Breast epithelium (tissue), 4 donors: ENCODE measurements at places on chromosomes 5 and 9. TPM values are rescaled to one million over a fixed set of nuclear protein-coding genes. Genes with fewer than 3 reads are reported as not detected.

DNA sequence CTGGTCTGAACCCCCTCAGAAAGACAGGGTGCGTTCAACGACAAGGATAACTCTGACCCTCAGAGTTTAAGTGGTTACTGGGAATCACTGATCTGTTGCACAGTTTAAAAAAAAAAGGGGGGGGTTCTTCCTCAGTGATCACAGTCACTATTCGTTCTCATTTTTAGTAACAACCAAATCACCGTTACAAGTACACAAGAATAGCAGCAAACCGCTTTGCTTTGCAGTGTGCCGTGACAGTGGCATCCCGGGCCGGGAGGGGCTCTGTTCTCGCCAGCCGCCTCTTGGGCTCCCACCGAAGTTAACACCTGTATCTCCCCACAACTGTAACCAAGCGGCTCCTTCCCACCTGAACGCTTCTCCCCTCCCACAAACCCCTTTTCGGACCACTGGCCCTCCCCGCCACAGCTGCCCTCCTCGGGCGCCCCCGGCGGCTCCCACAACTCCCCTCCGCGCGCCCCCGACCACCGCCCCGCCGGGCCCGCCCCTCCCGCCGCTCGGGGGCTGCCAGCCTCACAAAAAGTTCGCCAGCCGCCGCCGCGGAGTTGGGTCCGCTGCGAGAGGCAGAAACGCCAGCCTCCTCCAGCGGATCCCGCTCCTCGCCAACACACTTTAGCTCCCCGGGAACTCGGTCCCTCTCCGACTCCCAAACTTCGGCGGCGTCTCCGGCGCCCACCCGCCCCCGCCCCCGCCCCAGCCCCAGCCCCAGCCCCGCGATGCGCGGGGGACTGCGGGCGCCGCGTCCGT lies 1.2 kb downstream of the SSBP2 start:
- peak overlapping the region; percentile 92 for H3K4me3 ChIP-seq
- peak overlapping the region; percentile 98 for H3K27ac ChIP-seq
- H3K36me3 ChIP-seq = no peaks in the 10 kb centered on the region
- DNase-seq = peak; percentile 52
- H3K27me3 ChIP-seq = no peaks in the 10 kb centered on the region

CBY3 gene
- not detected for total RNA-seq

BSPRY gene
- 35.3 TPM for total RNA-seq

- no peaks in the 10 kb centered on the region for H3K27me3 ChIP-seq
- H3K36me3 ChIP-seq = no peaks in the 10 kb centered on the region
- DNase-seq = no peak
- no peak overlapping the region for H3K4me3 ChIP-seq
- H3K4me1 ChIP-seq = no peaks in the 10 kb centered on the region
Observed at GRCh38 chr5:11346336-11346735, 557.9 kb downstream of the CTNND2 start.

PLPPR1 gene
- not detected for total RNA-seq

DNA sequence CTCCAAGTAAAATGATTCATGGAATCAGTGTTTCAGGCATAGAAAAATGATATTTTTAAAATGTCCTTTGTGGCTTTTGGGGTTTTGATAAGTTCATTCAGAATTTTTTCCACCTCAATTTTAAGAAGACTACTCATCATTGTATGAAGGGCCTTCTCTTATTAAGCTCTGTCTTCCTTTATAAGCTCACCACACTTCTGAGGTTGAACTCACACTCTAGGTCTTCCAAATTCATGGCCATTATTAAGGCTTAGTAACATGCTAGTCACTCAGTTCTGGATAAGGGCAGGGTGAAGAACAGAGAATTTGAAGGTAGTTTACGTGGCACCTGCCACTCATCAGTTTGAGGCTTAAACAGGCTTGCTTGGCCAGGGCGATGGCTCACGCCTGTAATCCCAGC lies 4.2 kb downstream of the MELK start:
- no peaks in the 10 kb centered on the region for H3K4me1 ChIP-seq
- no peak for DNase-seq
- H3K36me3 ChIP-seq = no peaks in the 10 kb centered on the region
- no peak overlapping the region for H3K27ac ChIP-seq
- H3K4me3 ChIP-seq = no peak overlapping the region

DNA sequence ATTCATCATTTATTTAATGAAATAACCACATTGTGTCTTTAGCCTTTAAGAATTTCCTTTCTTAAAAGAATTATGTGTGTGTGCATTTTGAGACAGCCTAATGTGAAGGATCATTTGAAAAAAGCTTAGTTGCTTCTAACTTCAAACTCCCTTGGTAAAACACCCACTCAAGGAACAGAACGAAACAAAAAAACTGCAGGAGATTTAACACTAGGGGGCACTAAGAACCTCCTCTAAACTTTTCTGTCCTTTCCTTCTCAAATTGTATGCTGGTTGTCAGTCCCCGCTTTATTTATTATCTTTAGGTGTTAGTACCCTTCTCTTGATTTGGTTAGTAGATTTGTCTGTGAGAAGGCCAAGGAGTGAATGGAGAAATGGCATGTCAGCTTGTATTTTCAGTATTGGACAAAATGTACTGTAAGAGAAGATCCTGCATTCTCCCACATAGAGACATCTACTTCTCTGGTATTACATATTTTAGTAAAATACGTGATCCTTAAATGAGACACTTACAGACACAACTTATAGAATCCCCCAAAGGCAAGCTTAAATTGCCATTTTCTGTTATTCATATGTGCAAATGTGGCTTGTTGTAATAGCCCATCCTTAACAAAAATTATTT lies 229.7 kb downstream of the MRPS30 start:
- no peak overlapping the region for H3K4me3 ChIP-seq
- H3K4me1 ChIP-seq = no peaks in the 10 kb centered on the region
- no peak for DNase-seq
- H3K27ac ChIP-seq = no peak overlapping the region
- H3K27me3 ChIP-seq = no peaks in the 10 kb centered on the region

CHMP5 gene
- 63.1 TPM for total RNA-seq

NOXA1 gene
- total RNA-seq = 13.8 TPM

SPATA31A3 gene
- total RNA-seq = not detected

GRCh38 chr9:93099551-93100275 lies 3.7 kb downstream of the CARD19 start:
- H3K4me3 ChIP-seq = no peak overlapping the region
- no peaks in the 10 kb centered on the region for H3K4me1 ChIP-seq
- no peaks in the 10 kb centered on the region for H3K36me3 ChIP-seq
- H3K27ac ChIP-seq = peak overlapping the region; percentile 62
- no peaks in the 10 kb centered on the region for H3K27me3 ChIP-seq
- DNase-seq = peak; percentile 33

ORM1 gene
- not detected for total RNA-seq

IQGAP2 gene
- total RNA-seq = 31.7 TPM

SPATA31A5 gene
- total RNA-seq = not detected

- no peaks in the 10 kb centered on the region for H3K27me3 ChIP-seq
- no peaks in the 10 kb centered on the region for H3K36me3 ChIP-seq
- H3K4me3 ChIP-seq = no peak overlapping the region
- DNase-seq = no peak
Observed at GRCh38 chr5:43429706-43430105, 17.5 kb upstream of the CCL28 start.

- no peaks in the 10 kb centered on the region for H3K27me3 ChIP-seq
- H3K4me3 ChIP-seq = no peak overlapping the region
- H3K36me3 ChIP-seq = no peaks in the 10 kb centered on the region
- DNase-seq = no peak
Observed at GRCh38 chr5:112692472-112692871, 45.2 kb upstream of the APC start.

FAM169A gene
- total RNA-seq = 6.3 TPM

DAB2 gene
- 240 TPM for total RNA-seq

- no peak for DNase-seq
- no peaks in the 10 kb centered on the region for H3K27me3 ChIP-seq
- H3K4me1 ChIP-seq = no peaks in the 10 kb centered on the region
- no peaks in the 10 kb centered on the region for H3K36me3 ChIP-seq
Observed at GRCh38 chr9:125683486-125683885, 23.5 kb downstream of the MAPKAP1 start.

DNA sequence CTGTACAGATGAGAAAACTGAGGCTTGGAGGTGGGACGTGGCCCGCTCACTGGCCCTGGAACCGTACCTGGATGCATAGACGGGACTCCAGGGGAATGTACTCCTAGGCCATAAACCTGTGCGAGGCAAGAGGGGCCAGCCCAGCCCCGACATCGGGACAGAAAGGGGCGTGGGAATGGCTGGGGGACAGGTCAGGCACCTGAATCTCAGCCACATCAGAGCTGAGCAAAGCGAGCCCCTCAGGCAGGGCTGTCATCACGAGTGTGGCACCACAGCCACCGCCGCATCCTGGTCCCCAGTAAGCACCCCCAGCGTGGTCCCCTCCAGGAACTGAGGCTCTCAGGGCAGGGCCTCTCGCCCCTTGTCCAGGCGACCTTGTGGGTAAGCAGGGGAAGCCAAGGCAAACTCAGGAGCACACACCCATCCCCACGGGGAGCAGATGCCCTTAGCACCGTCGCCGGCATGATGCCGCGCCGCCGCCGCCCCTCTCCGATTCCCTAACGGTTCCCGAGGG lies 16.5 kb downstream of the NACC2 start:
- DNase-seq = no peak
- no peak overlapping the region for H3K27ac ChIP-seq
- no peaks in the 10 kb centered on the region for H3K36me3 ChIP-seq
- H3K4me1 ChIP-seq = peaks cover 10% of the 10 kb centered on the region
- no peaks in the 10 kb centered on the region for H3K27me3 ChIP-seq

DNA sequence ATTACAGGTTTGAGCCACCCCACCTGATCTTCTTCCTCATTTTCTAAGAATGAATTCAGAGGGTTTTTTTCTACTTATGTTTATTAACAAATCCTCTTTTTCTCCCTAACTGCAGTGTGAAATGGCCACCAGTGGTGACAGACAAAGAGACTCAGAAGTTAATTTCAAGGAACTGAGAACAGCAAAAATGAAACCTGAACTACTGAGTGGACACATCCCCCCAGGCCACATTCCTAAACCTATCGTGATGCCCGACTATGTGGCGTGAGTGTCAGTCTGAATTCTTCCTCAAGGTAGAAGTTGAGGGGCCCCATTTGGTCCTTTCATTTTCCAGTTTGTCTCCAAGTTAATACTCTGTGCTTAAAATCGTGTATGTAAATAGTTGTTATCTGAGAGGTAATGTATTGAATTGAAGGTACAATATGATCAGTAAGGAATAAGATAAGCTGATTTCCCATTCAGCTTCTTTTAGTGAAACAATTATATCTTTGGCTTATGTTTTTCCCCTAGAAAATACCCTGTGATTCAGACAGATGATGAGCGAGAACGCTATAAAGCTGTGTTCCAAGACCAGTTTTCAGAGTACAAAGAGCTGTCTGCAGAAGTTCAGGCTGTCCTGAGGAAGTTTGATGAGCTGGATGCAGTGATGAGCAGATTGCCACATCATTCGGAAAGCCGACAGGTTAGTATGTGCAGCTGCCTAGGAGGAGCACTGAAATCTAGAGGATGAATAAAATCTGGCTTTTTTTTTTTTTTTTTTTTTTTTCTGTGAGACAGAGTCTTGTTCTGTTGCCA lies 17.7 kb downstream of the MARVELD2 start:
- H3K27ac ChIP-seq = no peak overlapping the region
- no peaks in the 10 kb centered on the region for H3K36me3 ChIP-seq
- H3K27me3 ChIP-seq = no peaks in the 10 kb centered on the region

GRCh38 chr9:9521033-9521779 lies 1091.6 kb downstream of the PTPRD start:
- no peak overlapping the region for H3K27ac ChIP-seq
- no peak for DNase-seq
- no peaks in the 10 kb centered on the region for H3K4me1 ChIP-seq
- H3K36me3 ChIP-seq = no peaks in the 10 kb centered on the region

GRCh38 chr9:85216601-85217000 lies 525.2 kb downstream of the AGTPBP1 start:
- no peaks in the 10 kb centered on the region for H3K36me3 ChIP-seq
- H3K27ac ChIP-seq = peak overlapping the region; percentile 4
- no peaks in the 10 kb centered on the region for H3K4me1 ChIP-seq
- H3K27me3 ChIP-seq = no peaks in the 10 kb centered on the region
- no peak overlapping the region for H3K4me3 ChIP-seq

- H3K36me3 ChIP-seq = no peaks in the 10 kb centered on the region
- no peaks in the 10 kb centered on the region for H3K27me3 ChIP-seq
- no peaks in the 10 kb centered on the region for H3K4me1 ChIP-seq
- no peak for DNase-seq
Observed at GRCh38 chr5:66912787-66913186, 283.8 kb downstream of the CD180 start.

DNA sequence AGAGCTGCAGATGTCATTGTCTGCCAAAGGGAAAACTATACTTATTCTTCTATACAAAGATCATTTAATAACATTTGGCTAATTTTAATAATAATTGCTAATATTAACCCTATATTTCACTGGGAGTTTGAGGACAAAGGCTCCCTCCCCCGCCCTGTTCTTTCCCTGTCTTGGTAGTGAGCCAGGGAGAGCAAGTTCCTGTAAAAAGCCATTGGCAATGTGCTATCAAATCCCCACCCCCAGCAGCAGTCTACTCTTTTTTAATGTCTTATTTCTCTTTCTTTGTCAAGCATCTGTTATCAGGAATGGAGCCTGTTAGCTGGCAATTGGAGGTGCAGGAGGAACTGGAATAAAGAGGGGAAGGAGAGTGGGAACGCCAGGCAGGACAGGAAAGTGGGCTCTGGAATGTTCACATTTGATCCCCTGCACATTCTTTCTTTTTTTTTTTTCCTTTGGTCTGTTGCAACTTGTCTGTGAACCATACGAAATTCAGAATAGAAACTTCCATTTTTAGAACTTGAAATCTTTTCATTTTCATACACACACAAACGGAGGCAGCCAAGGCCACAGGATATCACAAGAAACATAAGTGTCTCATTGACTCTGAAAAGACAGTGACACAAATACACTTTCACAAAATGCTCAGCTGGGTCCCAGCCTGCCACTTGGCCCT lies 664.8 kb upstream of the ZNF608 start:
- peak overlapping the region; percentile 86 for H3K27ac ChIP-seq
- H3K4me1 ChIP-seq = no peaks in the 10 kb centered on the region
- H3K36me3 ChIP-seq = no peaks in the 10 kb centered on the region
- no peaks in the 10 kb centered on the region for H3K27me3 ChIP-seq

MZB1 gene
- not detected for total RNA-seq

DNA sequence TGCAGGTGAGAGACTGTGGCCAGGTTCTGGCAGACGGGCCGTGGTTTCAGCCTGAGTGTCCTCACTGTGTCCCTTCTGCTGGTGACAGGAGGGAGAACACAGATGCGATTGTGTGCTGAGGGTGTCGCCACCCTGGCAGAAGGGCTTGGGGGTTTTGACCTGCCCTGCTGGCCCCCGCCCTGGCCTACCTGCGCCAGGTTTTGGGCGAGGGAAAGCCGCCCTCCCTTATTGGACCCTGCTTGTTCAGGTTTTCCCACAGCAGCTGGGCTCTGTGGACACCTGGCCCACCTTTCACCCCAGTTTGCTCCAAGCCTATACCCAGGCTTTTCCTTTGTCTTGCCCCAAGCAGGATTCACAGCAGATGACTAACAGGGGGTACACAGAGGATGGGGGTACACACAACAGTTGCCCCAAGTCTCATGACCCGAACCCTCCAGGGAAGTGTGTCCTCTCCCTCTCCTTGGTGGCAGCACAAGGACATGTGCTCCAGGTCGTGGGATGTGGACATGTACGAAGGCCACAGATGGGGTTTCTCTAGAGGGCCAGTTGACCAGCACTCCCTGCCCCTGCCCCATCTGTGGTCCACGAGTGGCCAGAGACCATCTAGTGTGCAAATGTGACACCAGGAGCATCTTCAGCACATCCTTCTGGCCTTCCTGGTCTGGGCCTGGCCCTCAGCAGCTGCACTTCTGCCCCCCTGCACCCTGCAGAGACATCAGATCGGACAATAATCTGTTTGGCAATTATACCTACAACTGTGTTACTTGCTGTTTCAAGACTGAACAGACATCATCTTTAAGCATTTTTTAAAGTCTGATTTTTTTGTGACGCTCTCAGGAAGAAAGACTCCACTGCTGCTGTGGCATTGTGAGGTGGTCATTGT lies 265.8 kb upstream of the IRX4 start:
- no peak overlapping the region for H3K27ac ChIP-seq
- no peaks in the 10 kb centered on the region for H3K27me3 ChIP-seq
- H3K4me1 ChIP-seq = no peaks in the 10 kb centered on the region
- no peak for DNase-seq

PCDHGA11 gene
- 5.0 TPM for total RNA-seq
